Epithelial cell of prostate (primary cell): ENCODE measurements at places on chromosomes 11 and 22.

- no peak for DNase-seq
These were observed 9.8 kb downstream of the FAM111A start for GRCh38 chr11:59152312-59152951.

- no peak for DNase-seq
These were observed 192.6 kb upstream of the NARS2 start for GRCh38 chr11:78767027-78767932.

DNA sequence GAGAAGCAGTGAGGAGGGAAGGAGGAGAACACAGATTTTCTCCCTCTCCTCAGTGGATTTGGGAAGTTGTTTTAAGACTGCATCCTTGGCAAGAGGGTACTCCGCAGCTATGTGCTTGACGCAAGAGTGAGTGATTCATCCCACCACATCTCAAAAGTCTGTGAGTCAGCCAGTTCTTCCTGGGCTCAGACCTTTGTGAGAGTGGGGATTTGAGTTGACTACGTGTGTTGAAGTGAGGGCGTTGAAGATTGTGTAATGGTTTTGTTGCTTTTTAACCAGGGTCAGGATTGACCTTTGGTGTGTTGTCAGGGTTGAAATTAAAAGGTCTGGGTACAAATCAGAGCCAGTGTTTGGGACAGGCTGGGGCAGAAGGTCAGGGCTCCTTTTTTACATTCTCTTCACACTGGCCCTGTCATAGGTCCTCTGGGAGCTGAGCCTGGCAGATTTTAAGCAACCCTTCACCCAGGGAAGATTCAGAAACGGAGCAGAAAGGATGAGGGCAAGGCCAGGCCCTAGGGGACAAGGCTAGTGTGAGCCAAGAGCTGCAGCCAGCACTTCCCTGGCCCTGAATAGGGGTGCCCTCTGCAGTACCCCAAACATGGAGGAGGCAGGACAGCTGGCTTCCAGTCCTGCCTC is 4.2 kb upstream of the C11orf86 start:
- peak; percentile 95 for DNase-seq

GRCh38 chr11:91819195-91819594 is 405.4 kb upstream of the FAT3 start:
- DNase-seq: no peak

GRCh38 chr11:78995171-78995570 is 420.5 kb upstream of the NARS2 start:
- DNase-seq: no peak

DNA sequence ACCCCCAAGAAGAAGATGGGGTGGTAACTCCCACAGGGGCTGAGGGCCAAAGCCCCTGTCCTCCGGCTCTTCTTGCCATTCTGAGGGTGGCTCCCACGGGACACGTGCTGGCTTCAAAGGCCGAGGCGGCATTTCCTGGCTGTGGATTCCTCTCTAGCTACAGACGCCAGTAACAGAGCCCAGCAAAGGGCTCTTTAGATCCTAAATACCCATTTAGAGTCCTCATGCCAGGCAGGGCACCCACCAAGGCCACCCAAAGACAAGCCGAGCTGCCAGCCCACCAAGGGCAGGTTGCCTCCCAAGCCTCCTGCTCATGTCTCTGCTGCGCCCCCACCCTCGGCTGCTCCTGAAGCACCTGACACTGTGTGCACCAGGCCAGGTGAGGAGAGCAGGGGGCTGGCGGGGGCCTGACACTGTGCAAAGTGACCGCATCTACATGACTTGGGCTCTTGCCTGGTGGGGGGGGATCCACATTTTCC is 5.7 kb downstream of the LRFN4 start:
- no peak for DNase-seq

DNA sequence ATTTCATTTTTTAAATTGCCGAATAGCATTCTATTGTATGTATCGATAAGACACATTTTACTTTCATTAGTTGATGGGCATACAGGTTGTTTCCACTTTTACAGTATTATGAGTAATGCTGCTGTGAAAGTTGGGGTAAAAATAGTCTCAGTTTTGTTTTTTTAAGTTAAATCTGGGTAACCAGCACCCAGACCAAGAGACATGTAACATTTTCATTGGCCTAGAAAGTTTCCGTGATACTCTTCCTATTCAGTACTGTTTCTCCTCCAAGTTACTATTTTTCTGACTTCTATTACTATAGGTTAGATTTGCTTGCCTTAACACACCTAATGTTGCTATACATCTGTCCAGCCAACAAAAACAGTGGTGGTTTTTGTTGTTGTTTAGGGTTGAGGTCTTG is 12.3 kb downstream of the IPO7 start:
- no peak for DNase-seq
